Activated CD4-positive, alpha-beta T cell treated with anti-CD3 and anti-CD28 coated beads, Interleukin-2, amount 50 U/mL, for 24 hours (primary cell): ENCODE measurements at places on chromosomes 1 and 21.
A peak's percentile ranks its signal among the peaks of the same experiment; 100 is the strongest.

DNA sequence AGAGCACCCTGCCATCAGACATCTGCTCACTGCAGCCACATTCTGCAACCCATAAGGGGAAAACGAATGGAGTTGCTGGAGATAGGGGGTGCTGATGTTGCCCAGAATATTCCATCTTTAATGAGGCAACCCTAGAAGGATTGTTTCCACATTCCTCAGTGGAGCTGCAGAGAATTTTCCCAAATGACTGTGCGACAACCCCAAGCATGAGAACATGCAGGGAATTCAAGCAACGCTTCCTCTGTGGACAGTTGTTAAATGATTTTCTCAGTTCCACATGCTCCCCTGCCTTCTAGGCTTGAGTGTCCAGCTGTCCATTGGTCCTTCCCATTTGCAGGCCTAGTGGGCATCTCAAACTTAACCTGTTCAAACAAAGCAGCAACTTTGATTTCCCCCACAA lies 20.5 kb upstream of the UBL4B start:
- no peak for DNase-seq

DNA sequence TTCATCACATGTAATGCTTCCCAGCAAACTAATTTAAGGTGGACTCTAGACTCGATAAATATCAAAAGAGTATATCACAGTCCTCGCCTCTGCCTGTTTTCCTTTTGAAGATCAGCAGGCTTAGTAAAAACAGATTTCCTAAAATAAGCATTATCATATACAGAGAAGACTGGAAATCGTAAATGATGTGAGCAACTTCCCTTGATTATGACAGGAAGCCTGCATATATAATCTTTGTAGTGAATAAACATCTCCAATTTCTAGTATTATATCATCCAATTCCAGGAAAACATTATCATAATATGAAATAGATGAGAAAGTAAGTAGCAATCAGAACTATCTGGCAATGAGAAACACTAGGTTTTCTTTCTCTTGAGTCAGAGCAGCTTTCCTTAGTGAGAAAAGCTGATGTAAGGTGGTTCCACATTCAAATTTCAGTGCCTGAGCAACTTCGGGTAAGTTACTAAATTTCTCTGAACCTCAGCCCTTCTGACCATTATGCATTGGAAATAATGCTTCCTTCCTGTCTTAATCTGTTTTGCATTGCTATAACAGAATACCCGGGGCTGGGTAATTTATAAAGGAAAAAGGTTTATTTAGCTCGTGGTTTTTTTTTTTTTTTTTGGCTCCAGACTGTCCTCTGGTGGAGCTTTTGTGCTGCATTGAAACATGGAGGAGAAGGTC lies 12.6 kb upstream of the POU2F1 start:
- DNase-seq = no peak

DNA sequence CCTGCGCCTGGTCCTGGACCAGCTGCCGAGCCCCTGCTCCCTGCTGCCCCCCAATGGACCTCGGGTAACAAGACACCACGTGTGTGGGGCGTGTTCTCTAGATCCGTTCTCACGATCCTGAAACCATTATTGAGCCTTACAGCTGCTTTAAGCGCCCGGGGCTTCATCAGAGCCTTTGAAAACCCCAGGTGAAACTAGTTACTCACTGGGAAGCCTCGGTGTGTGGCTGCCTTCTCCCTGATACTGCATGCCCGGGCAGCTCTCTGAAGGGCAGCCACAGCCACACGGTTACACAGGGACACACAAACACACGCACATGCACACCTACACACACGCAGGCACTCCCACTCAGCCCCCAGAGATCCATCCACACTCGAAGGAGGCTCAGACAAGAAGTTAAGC lies 5.3 kb downstream of the HES2 start:
- DNase-seq = peak; percentile 53

GRCh38 chr1:47685763-47686066 lies 247.9 kb downstream of the FOXD2 start:
- DNase-seq = no peak

GRCh38 chr1:203626910-203627246 lies 246 bp downstream of the ATP2B4 start:
- DNase-seq = no peak

GRCh38 chr1:89087241-89087640 lies 22.2 kb upstream of the GBP1 start:
- DNase-seq = no peak

- no peak for DNase-seq
Measured at GRCh38 chr1:62384276-62385005, 52.4 kb upstream of the USP1 start.

GRCh38 chr21:46220275-46220810 lies 8.2 kb downstream of the LSS start:
- no peak for DNase-seq

GRCh38 chr1:230306169-230306568 lies 120.0 kb downstream of the PGBD5 start:
- no peak for DNase-seq

DNA sequence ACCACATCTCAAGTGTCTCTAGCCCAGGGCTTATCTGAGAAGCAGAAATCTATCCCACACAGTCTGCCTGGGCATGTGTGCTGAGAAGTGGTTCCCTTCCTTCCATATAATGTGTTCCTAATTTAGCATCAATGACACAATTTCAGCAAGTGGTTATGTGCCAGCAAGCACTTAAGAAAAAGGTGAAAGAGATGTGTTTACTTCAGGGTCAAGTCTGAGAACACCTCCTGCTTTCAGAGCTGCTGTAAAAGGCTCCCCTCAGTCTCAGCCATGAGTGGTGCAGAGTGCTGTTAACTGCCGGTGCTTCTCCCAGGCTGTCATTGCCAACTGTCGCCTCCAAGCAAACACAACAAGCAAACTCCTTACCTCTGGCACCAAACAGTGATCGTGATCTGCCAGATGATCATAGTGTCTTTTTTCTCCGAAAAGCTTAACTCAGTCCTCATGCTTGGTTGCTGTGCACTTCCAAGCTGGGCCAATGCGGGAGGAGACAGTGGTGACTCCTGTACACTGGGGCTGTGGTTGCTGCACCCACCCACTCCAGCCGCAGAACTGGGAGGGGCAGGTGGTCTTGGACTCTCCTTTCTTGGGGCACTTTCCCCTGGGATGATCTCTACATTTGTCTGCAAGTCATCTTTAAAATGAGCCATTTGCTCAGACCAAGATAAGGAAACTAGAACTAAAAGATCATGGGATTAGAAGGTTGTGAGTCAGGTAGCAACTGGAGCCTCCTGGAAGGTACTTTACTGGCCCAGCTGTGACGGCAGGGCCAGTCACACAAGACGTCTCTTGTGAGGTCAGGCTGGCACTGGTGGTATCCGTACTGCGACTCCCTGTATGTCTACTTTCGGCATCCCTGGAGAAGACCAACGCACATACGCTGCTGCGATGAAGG lies 32.4 kb downstream of the ATP1A1 start:
- no peak for DNase-seq

DNA sequence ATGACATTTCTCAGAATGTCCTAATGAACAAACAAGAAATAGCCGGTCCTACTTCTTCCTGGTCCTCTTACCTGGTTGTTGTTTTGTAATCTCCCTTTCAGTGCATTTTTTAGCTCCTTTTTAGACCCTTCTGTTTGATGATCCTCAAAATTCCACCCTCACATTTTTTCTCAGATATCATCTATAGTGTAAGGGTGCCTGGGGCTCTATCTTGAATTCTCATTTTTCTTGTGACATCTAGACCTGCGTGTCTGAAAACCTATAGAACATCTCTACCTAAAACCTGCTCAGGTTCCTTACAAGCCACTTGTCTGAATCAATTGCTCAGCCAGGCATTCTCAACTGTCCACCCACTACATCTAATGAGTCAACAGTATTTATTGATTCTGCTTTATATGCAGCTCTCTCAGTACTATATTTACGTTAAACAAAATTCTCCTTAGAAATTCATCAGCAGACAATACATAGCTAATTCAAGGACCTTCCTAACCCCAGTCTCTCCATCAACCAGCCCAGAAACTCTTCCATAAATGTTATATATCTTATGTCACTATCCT lies 36.5 kb upstream of the USH2A start:
- DNase-seq = no peak

- DNase-seq = no peak
Measured at GRCh38 chr1:216346526-216346925, 76.7 kb downstream of the USH2A start.

DNA sequence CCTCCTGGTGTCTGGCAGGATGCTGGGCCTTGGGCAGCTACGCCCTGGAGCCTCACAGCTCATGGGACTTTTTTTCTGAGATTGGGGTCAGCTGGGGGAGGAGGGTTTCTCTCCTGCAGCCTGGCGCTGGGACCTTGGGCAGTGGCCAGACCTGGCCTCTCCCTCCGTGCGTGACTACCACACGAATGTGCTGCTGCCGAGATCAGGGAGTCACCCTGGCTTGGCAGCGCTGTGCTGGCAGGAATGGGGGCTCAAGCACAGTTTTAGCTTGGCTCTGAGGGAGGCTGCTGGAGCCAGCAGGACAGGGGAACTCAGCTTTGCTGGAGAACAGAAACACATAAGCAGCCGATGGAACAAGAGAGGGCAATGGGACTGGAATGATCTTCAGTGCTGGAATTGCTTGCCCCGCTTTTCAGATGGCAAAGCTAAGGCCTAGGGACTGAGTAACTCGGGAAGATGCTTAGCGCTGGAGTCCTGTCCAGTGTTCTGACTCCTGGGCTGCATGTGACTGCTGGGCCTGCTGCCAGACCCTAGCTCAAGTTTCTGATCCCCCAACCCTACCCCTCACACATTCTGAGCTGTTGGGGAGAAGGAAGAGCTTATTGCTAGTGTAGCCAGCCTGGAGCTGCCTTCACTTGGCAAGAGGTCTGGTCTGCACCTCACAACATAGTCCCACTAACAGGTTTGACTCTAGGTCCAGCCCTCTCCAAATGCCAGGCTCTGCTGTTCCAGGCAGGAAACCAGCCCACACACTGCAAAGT lies 69.9 kb downstream of the NAV1 start:
- DNase-seq = no peak

- no peak for DNase-seq
Measured at GRCh38 chr1:107640207-107640606, 324.8 kb downstream of the VAV3 start.

- DNase-seq = no peak
Measured at GRCh38 chr21:17578162-17578561, 34.5 kb downstream of the BTG3 start.

- DNase-seq = no peak
Measured at GRCh38 chr1:223887747-223888418, 42.1 kb upstream of the TP53BP2 start.

GRCh38 chr1:2523891-2524609 lies 2.3 kb downstream of the PANK4 start:
- no peak for DNase-seq

DNA sequence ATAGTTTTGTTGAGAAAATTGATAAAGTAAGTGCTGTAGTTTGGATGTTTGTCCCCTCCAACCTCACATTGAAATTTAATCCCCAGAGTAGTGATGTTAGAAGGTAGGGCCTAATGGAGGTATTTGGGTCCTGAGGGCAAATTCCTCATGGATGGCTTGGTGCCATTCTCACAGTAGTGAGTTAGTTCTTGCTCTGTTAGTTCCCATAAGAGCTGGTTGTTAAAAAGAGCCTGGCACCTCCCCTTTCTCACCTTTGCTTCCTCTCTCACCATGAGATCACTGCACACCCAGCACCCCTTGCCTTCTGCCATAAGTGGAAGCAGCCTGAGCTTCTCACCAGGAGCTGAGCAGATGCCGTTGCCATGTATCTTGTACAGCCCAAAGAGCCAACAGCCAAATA lies 354.8 kb upstream of the NFIA start:
- no peak for DNase-seq

GRCh38 chr1:30754684-30755171 lies 2.8 kb downstream of the LAPTM5 start:
- DNase-seq = no peak

- DNase-seq = no peak
Measured at GRCh38 chr1:242847390-242847993, 323.0 kb upstream of the PLD5 start.

DNA sequence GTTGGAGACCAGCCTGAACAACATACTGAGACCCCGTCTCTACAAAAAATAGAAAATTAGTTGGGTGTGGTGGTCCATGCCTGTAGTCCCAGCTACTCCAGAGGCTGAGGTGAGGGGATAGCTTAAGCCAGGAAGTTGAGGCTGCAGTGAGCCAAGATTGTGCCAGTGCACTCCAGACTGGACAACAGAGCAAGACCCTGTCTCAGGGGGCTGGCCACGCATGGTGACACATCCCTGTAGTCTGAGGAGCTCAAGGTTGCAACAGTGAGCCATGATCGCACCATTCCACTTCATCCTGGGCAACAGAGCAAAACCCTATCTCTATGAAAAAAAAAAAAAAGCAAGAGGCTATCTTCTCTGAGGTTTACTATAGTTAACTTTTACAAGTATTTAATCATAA lies 12.7 kb upstream of the UBE4B start:
- DNase-seq = no peak
